ENCODE measurements at places on chromosomes 16 and 17.

GRCh38 chr17:37848690-37849616 lies 75.3 kb upstream of the TBC1D3K start:
- peak; percentile 82 for DNase-seq

GRCh38 chr16:1469693-1470201 lies 5.1 kb downstream of the CLCN7 start:
- DNase-seq: no peak

DNA sequence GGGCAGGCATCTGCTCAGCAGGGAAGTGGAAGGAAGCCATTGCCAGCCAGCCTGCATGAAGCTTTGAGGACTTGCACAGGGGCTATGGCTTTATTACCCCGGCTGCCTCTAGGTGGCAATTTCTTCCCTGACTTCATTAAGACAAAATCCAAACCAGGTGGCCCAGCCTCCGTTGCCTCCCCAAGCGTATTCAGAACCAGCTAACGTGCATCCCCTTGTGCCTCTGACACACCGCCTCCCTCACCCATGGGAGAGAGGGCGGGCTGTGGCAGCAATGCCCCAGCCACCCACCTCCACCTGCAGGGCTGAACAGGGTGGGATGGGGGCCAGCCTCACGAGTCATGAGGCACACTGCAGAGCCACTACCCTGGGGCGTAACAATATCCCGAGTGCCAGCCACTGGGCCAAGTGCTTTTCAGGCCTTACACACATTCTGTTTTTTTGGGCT lies 6.8 kb downstream of the KIFC3 start:
- peak; percentile 59 for DNase-seq

DNA sequence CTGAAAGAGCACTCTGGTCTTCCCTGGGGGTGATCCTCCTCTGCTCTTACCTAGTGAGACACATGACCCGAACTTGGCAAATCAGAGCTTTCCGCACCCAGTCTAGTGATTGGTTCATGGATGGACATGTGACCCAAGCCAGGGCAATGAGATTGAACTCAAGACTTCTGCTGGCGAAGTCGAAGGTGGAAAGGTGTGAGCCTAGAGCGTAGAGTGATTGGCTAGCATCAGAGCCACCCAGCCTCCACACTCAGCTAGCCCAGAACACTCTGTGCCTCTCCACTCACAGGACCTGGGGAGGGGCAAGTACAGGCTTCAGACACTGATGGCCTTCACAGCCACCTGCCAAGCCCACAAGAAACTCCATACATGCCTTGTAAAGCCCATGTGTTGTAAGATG lies 17.6 kb downstream of the ATPAF2 start:
- DNase-seq: no peak

DNA sequence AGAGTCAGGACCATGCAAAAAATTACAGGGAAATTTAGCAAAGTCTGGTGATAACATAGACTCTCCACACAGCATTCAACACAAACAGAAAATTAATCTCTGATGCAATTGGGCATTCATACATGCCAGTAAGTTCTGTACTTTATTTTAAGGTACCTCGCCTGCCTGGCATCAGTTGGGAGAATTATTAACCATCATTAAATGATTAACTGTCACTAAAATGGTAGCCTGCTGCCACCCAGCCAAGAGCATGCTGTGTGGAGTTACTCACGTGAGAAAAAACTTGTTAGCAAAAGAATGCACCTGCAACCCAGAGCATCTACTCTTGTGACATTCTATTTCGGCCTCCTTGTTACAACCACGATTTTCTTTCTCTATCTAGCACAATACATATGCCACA lies 117.2 kb downstream of the GRIN2A start:
- DNase-seq: no peak

GRCh38 chr17:65537845-65538674 lies 23.4 kb downstream of the AXIN2 start:
- peak; percentile 94 for DNase-seq

- DNase-seq: no peak
Measured at GRCh38 chr16:53680756-53681155, 22.9 kb downstream of the RPGRIP1L start.

DNA sequence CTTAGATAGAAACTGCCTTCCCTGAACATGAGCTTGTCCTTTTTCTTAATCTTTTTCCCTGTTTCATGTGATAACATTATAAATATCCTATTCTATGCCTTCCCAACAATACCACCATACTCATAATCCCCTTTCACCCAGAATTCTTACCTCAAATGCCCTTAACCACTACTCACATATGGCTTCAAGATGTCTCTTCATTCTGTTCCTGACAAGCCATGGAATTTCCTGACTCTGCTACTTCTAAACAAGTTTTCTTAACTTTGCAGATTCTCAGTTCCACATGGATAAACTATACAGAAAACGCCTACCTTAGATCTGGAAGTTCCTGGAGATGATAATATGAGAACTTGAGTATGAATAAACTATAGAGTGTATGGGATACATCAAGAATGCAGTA lies 1217.8 kb downstream of the CDH8 start:
- no peak for DNase-seq

GRCh38 chr17:18225121-18225641 lies at the start of gene LLGL1:
LLGL1 (plus strand) TSS chr17:18225635; CDS start chr17:18225683, 48 bp downstream.
- peak; percentile 89 for DNase-seq

GRCh38 chr17:64728041-64728695 lies 66.1 kb upstream of the SMURF2 start:
- no peak for DNase-seq

- DNase-seq: no peak
Measured at GRCh38 chr17:82765371-82765770, 13.5 kb downstream of the TBCD start.

DNA sequence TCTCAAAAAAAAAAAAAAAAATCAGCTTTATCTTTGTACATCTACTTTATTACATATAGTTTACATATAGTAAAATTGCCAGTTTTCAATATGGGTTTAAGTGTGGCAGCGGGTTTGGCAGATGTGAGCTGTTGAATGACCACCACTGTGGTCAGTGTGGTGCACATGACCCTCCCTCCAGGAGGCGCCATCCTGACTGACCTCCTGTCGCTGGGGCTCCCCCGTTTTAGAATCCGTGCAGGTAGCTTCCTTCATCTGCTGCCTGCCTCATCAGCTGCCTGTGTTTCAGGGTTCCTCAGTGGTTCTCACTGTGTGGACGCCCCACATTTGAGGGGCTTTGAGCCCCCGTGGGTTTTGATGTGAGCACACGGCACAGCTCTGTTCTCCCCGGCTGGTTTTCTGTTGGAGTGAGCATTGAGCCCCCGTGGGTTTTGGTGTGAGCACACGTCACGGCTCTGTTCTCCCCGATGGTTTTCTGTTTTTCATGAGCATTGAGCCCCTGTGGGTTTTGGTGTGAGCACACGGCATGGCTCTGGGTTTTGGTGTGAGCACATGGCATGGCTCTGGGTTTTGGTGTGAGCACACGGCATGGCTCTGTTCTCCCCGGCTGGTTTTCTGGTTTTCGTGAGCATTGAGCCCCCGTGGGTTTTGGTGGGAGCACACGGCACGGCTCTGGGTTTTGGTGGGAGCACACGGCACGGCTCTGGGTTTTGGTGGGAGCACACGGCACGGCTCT lies 57.9 kb upstream of the ZNF750 start:
- no peak for DNase-seq

- DNase-seq: peak; percentile 81
Measured at GRCh38 chr17:65099941-65100315, 37.2 kb upstream of the RGS9 start.

GRCh38 chr17:30363715-30364202 lies 15.0 kb upstream of the CPD start:
- DNase-seq: peak; percentile 40

GRCh38 chr17:50824429-50824828 lies 11.0 kb upstream of the WFIKKN2 start:
- DNase-seq: no peak

DNA sequence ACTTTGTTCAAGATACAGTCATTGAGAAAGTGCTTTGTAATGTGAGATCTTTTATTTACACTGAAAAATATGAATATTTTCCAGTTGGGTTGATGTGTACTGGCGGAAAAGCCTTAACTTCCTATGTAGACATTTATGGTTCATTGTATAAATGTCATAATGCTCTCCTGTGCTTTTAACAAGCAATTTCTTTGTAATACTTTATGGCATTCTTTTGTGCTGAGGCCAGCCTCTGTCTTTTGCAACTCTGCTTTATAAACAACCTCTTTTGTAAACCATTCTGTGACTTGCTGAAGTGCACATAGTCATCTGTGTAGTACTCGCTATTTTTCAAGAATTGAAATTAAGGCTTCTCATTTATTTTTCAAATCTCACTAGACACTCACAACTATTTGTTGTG lies 291.2 kb downstream of the CDH11 start:
- DNase-seq: no peak

- DNase-seq: no peak
Measured at GRCh38 chr16:28163699-28164098, 48.1 kb downstream of the XPO6 start.

DNA sequence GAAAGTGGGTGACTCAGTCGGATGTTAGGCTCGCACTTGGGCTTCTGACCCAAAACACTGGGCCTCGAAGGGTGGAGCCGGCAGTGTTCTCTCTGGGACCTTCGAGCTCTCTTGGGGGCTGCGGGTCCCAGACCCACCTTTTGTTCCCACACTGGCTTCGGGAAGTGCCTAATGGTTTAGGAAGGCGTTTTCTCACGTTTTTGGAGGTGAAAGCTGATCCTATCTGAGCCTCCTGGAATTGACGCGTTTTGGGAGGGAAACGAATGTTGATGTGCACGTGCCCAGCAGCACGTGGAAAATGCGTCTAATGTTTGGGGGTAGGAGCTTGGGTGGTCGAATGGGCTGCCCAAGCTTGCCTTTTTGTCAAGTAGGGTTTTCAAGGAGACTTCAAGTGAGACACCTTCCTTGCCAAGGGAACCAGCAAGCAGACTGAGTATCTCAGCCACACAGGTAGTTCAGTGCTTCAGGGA lies 666 bp downstream of the HGS start:
- DNase-seq: no peak

DNA sequence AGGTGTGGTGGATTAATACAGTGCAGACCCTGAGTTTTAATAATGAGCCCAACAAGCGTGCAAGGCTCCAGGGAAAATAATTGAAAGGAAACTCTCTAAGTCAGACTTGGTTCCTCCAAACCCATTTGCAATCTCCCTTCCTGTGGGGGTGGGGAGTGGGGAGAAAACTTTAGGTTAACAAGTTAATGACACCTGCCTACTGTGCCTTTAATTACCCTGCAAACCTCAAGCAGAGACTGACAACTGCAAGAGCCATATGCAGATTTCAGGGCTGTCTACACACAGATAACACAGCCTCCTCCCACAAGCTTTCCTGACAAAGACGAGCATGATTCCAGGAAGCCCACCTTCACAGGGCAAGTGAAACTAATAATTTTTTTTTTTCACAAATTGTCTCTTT lies 359.3 kb downstream of the HS3ST4 start:
- DNase-seq: no peak

DNA sequence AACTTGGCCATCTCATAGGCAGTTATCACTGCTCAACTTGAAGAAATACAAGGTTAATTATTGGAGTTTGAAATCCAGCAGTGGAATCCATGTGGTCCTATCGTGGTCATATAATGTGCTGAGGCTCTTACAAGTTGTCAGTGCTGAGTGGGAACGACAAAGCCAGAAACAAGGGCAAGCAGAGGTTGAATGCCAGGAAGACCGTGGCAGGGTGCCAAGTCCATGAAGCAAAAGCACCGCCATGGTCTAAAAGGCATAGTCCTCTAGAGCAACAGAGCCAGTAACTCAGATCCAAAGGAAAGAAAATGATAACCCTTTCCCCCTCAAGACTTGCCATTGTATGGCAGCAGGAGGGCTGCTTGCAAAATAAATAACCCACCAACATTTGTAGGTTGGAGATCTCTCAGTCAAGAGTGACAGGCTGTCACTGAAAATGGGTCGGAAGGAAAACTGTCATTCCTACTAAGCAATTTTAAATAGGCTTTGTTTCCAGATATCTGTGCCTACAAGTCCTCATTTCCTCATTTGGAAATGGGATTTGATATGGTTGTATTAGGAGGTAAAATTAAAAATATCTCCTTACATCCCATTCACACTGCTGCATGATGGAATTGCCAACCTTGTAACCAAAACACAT lies 36.4 kb upstream of the HSBP1 start:
- DNase-seq: no peak

- DNase-seq: no peak
Measured at GRCh38 chr16:48150707-48151106, 5.1 kb downstream of the ABCC12 start.

DNA sequence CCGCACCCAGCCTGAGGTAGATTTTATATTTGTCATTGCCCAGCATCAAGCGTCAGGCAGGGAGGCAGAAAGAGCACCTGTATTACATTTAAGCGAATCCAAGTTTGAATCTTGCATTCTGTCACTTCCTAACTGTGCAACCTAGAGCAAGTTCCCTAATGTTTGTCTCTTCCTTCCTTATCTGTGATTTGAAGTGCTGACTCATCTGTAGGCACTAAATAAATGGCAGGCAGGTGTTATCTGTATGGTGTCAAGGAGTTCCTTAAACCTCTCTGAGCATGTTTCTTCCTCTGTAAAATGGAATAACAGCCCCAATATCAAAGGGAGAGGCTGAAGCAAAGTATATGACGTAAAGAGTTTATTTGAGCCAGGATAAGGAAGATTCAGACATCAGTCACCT lies 24.3 kb downstream of the GP2 start:
- no peak for DNase-seq

DNA sequence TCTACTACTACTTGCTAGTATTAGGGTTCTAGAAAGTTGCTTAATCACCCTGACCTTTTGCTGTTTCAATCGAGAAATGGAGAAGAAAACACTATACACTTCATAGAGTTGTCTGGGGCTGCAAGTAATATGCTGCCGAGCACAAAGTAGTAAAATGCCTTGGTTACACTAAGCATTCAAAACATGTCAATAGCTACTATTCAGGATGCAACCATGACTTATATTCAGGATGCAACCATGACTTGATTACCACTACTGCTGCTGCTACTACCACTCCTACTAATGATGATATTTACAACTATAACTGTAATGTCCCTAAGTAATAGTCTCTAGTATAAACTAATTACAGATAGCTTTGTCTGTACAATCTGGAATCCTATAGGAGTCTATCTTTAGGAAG lies 35.3 kb downstream of the ADAMTS18 start:
- no peak for DNase-seq

GRCh38 chr16:89217388-89218191 lies at the start of gene ZNF778:
ZNF778 (plus strand) TSS chr16:89217703; CDS start chr16:89221128, 3,425 bp downstream.
- peak; percentile 70 for DNase-seq

DNA sequence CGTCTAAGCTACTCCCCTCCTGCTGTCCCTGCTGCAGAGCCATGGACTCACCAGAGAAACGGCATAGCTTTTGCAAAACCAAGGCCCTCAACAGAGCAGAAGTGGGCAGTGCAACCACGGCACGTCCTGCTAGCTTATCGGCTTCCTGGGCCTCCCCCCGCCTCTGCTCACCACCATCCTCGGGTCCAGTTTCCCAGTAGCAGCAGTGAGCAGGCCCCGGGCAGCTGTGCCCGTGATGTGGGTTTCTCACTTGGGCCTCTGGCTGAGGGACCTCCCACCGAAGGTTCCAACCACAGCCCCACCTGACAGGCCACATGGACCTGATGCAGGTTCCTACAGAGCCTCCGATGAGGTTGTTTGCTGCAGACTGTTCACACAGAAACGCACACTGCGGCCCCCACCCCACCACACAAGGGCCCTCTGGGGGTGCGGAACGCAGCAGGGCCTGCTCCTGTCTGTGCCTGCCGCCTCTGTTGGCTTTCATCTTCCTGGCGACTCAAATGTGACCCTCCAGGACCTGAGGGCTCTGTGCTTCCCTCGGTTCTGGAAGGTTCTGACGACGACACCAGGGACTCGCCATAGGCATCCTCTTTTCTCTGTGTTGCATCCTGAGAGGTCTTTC lies 24.8 kb downstream of the PDIA2 start:
- no peak for DNase-seq

Measured in SW480 (cell line).